ENCODE measurements at places on chromosomes 3 and 15.

GRCh38 chr3:20836801-20837200 is 650.8 kb upstream of the SGO1 start:
- DNase-seq = no peak

DNA sequence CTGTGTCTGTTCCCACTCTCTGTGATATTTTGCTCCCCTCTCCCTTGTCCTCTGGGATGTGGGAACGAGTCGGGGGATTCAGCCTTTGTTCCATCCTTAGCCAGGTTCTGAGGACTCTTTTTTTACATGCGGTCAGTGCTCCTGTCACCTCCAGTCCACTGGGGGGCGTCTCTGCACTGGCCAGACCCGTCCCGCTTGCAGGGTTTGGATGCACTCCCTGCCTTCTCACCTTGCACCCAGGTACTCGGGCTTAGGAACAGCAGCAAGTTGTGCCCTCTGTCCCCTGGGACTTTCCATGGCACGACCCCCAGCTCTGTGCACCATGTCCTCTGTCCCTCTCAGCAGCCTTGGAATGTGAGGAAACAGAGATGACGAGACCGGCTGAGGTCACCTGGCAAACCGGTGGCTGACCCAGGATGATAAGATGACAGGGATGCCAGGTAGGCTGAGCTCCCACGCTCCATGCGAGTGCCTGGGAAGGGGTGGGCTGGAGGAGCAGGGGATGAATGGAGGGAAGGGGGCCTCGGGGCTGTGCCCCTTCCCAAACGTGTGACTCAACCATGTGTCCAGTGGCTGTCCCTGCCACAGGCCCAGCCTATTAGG is 27.3 kb upstream of the FGD5 start:
- DNase-seq = peak; percentile 6

GRCh38 chr3:186895406-186895805 is 34.9 kb upstream of the ST6GAL1 start:
- no peak for DNase-seq

- no peak for DNase-seq
These were observed 47.9 kb upstream of the ZSCAN2 start for GRCh38 chr15:84552896-84553295.

DNA sequence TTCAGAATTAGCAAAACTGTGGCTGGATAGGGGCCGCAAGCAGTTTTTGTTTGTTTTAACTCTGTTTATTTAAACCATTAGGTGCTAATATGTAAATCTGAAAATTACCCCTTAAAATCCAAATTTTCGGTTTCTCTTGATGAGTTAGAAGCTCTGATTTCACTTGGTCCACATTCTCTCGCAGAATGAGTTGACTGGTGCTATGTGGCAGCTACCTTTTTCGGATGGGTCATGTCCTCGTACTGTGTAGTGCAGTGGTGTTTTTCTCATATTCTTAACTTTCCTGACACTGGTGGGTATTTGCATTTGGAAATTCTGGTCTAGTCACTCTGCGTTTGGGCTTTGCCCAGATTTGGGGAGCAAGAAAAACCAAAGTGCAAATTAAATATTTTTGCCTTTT is 87.1 kb downstream of the DIPK2A start:
- DNase-seq = no peak

DNA sequence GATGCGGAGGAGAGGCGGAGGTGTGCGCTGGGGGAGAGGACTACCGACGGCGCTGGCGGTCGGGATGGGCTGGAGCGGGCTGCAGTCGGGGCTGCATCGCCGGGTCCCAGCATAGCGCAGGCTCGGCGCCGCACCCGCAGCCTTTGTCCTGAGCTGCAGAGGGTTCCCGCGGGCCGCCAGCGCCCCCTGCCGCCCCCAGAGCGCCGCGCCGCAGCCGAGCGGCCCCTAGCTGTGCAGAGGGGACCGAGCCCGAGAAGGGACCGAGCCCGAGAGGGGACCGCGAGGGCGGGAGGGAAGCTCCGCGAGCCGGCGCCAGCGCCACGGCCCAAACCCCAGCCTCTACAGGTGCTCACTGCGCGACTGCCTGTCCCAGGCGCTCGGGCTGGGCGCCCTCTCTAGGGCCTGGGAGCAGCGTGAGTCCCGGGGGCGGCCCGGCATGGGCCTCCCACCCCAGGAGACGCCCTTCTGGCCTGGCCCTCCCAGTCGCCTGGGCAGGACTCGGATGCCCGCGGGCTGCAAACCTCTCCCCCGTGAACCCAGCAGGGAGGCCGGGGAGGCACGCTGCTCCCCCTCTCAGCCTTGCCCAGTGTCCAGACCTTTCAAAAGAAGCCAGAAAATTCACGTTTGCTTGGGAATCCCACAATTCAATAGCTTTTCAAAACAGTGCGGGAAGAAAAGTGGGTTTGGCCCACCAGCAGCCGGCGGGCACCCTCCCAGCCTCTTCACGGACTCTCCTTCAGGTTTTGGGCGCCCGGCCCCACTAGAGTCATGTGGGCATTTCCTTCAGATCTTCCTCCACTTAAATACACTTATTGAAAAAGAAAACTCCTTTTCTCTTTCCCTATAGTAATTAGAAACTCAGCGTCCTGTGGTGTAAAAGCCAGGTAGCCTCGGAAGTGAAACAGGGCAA is 134.7 kb downstream of the TPRA1 start:
- DNase-seq = peak; percentile 29

GRCh38 chr3:156751461-156752025 is 74.6 kb upstream of the LEKR1 start:
- no peak for DNase-seq

DNA sequence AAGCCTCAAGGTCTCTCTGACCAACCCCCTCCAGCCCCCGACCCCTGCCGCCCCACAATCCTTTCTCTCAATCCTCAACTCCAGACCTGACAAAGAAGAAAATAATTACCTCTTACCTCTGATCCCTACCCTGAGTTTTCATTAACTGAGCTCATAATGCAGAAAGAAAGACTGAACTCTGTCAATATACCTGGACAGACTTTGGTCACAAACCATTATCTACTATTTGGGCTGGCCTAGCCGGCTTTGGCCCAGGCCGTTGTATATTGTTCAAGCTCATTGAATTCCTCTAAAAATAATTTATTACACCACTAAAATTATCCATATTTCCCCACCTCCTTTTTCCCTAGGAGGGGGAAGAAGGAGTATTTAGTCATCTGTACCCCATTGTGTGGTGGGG is 29.3 kb upstream of the SPTSSB start:
- no peak for DNase-seq

- no peak for DNase-seq
These were observed 5.1 kb upstream of the KLHL40 start for GRCh38 chr3:42680271-42680670.

- DNase-seq = no peak
These were observed 53.4 kb downstream of the OXSM start for GRCh38 chr3:25843332-25843731.

DNA sequence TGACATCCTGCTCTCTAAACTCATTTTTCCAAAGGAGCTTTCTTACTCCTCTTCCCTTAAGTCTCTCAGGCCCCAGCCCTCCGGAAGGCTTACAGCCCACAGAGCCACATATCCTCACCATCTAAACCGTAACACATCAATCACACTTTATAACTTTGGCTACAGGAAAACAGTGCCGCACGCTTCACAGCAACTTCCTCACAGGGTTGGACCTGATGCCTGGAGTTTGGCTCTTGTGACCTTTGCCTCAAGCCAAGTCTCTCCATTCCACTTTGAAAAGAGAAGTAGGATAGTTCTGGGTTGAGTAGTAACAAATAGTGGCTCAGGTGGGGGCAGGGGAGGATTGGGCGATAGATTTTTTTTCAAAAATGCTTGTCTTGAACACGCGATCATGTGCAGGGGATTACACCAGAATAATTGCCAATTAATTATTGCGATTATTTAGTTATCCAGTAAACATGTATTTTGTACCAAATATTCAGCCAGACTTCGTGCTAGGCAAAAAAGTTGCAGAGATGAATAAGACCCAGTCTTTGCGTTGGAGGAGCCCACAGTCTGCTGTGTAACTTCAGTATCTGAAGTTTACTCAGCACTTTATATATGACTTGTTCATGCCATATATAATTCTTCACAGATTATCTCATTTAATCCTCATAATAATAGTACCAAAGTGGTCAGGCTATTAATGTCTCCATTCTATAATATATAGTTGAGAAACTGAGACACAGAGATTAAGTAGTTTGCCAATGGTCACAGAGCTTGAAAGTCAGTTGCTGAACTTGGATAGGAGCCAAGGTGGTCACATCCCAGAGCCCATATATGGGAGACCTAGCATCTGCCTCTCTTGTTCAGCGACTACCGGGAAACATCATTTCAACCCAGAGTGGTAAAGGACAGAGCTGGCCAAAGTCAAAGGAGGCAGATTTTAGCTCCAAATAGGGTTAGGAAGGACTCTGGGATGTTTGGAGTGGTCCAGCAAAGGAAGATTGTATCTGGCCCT is 2.4 kb upstream of the ETV5 start:
- DNase-seq = no peak

DNA sequence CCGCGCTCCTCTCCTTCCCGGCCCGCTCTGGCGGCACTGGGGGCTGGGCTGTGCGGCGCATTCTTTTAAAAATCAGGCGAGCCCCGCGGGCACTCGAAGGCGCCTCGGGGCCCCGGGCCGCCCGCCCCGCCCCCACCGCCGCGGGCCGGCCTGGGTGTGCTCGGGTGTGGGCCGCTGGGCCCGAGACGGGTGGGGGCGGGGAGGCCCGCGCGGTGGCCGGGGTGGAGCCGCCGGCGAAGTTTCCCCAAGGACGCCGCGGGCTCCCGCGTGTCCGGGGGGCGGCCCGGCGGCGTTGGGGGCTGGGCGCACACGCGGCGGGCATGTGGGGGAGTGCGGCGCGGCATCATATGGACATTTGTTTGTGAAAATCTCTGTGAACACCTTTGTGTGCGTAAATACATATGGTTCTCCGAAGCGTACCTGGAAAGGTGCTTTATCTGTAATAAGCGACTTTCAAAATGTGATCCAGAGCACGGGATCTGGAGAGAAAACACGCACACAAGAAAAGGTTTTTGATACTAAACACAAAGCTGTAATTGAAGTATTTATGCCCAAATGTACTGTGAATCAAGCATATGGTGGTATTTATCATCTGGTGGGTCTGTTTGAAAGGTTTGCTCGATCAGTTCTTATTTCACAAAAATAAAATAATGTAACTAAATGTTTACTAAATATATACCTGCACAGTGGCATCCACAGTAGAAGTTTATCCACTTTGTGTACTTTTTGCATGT is 612 bp upstream of the TBL1XR1 start:
- DNase-seq = no peak

- no peak for DNase-seq
These were observed 2.9 kb upstream of the TNK2 start for GRCh38 chr3:195911041-195911945.

Measured in activated CD4-positive, alpha-beta T cell treated with anti-CD3 and anti-CD28 coated beads for 24 hours (primary cell).